ENCODE measurements at places on chromosomes 4 and X.

GRCh38 chrX:82813671-82814078, 694.4 kb upstream of the POU3F4 start:
- no peak for ATAC-seq

DNA sequence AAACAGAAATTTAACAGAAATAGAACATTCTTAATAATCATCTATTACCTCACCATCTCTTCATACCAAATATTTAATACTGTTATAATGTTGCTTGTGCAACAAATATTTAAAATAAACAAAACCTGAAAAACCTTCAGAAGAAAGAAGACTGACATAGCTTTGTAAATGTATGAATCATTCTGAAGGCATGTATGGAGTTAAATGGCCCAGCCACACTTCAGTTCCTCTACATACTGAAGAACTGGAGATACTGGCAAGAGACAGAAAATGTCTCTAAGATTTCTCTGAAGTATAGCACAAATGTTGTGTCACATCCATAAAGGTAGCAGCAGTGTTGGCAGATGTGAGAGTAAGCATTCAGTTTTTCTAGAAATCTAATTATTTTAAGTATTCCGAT, 275.3 kb upstream of the FGF13 start:
- ATAC-seq: no peak

- ATAC-seq: no peak
These were observed 13.8 kb upstream of the ENOX2 start for GRCh38 chrX:130916636-130917422.

DNA sequence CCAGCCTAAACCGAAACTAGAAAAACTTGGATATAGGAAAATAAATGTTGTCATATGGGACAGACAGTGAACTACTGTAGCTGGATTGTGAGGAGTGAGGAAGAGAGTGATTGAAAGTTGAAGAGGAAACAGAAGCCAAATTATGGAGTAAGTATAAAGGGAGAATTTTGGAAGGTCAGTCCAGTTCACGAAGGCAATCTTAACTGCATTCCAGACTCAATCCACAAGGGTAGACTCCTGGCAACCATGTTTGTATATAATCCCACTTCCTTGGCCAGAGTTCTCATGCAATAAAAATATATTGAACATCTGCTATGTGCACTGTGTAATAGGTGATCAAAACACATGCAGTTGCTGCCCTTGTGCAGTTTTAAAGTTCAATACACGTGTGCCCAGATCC, 58.6 kb upstream of the CAMK2D start:
- no peak for ATAC-seq

GRCh38 chr4:119550857-119551532, 77.6 kb downstream of the PDE5A start:
- ATAC-seq: no peak

DNA sequence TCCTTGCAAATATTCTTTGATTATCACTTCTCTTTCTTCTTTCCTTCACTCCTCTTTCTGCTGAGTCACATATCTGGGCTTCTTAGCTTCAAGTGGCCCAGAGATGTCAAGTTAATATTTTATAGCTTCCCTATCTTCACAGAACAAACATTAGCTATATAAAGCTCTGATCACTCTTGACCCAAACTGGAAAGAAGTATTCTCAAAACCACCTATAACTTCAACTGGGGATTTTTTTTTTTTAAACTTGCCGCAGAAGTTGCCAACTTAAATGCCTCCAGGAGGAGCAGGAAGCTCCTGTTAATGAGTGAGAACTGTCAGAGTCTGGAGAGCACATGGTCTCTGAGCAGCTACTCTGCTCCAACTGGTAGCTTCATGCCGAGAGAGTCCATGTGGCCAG, 233.3 kb upstream of the EDNRA start:
- no peak for ATAC-seq

GRCh38 chrX:6134255-6134654, 94.4 kb downstream of the NLGN4X start:
- ATAC-seq: no peak

- ATAC-seq: no peak
These were observed 93.1 kb downstream of the NSUN7 start for GRCh38 chr4:40842725-40843423.

GRCh38 chr4:135015771-135016170, 814.2 kb upstream of the PABPC4L start:
- ATAC-seq: no peak

GRCh38 chr4:99381588-99382175, 29.1 kb upstream of the ADH1C start:
- ATAC-seq: no peak

DNA sequence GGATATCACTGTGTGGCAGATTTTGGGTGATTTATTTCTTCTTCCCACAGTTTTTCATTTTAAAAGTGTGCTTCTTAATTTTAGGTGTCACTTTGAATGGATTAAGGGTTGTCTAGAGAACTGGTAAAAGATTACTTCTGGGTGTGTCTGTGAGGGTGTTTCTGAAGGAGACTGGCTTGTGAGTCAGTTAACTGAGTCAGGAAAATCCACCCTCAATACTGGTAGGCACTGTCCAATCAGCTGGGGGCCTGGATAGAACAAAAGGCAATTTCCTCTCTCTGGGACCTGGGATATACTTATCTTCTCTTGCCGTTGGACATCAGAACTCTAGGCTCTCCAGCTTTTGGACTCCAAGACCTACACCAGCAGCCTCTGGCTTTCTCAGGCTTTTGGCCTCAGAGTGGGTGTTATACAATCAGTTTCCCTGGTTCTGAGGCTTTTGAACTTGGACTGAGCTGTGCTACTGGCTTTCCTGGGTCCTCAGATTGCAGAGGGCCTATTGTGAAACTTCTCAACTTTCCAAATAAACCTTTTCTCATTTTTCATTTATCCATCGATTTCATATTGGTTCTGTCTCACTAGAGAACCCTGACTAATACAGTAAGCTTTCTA, 413.1 kb downstream of the GBA3 start:
- ATAC-seq: no peak

- no peak for ATAC-seq
These were observed 75.3 kb downstream of the METTL14 start for GRCh38 chr4:118760493-118760892.

DNA sequence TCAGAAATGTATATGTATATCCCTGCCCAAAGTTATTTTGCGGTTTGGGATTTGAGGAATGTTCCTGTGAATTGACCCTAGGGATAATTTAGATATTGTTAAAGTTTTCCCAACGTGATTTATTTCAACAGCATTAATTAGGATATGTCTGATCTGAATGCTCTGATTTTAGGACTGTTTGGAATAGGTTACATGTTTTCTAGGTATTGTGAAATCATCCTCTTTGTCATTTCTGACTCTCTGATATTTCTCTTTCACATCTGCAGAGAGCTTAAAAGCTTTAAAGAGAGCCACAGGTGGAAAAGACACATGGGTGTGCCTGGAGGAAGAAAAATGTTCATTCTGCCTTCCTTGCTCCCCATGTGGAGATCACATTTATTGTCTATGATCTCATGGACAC, 5.1 kb downstream of the GPR101 start:
- ATAC-seq: no peak

DNA sequence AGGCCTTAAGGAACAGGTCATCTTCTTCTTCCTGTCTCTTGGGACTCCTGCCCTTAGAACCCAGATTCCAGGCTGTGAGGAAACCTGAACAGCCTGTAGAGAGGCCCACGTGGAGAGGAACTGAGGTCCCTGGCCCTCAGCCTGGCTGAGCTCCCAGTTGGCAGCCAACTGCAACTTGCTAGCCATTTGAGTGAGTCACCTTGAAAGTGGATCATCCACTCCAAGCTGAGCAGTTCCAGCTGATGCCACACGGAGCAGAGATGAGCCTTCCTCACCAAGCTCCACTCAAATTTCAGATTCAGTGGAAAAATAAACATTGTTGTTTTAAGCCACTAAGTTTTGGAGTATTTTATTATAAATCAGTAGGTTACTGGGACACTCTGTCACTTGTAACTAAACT, 392.5 kb downstream of the BCOR start:
- ATAC-seq: no peak

GRCh38 chr4:85398276-85398675, 76.7 kb upstream of the ARHGAP24 start:
- ATAC-seq: no peak

DNA sequence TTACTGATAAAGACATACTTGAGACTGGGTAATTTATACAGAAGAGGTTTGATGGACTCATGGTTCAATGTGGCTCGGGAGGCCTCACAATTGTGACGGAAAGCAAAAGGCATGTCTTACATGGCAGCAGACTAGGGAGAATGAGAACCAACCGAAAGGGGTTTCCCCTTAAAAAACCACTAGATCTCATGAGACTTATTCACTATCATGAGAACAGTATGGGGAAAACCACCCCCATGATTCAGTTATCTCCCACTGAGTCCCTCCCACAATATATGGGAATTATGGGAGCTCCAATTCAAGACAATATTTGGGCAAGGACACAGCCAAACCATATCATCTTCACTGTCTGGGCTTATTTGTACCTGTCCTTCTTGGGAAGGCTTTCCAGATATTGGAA, 22.8 kb upstream of the MUC7 start:
- peak; percentile 75 for ATAC-seq

DNA sequence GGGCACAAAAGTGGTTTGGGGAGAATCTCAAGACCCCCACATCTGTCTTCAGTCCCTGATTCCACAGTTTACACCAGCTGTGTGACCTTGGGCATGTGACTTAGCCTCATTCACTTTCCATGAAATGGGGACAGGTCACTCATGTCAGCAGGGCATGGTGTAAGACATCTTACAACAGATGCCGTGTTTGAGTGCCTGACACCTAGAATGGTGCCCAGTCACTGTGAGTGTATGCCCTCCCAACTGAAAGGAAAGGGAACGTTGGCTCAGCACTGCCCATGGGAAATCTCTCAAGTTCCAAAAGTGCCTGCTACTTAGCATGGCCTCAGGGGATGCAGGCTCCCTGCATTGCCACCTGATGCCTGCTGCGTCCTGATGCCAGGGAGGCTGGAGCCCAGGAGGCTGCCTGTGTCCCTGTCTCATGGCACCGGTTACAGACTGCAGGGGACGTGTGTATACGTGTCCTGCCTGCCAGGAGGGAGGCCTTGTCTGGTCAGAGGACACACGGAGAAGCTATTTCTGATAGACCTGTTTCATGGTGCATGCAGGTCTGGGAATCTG, 32.2 kb downstream of the RNF4 start:
- ATAC-seq: no peak

- ATAC-seq: no peak
These were observed 273.2 kb downstream of the IL15 start for GRCh38 chr4:141909541-141909940.

DNA sequence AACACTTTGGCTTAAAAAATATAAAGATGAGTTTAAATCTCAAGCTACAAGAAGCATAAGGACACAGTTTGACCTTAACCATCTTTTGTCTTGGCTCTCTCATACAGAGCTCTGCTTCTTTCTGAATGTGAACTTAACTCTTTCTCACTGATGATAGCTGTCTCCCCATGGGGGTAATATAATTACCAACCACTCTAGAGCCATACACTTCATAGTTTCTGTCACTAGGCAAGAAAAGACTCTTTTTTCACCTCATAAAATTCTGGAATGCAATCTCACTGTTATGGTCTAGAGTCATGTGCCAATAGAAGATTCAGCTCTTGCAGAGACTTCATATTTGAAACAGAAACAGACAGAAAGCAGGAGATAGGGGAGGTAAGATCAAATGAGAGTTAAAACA, 481.7 kb upstream of the AGA start:
- ATAC-seq: no peak

GRCh38 chrX:132470831-132471230, 18.0 kb downstream of the MBNL3 start:
- no peak for ATAC-seq

GRCh38 chr4:20496068-20496467, 204.2 kb upstream of the PACRGL start:
- no peak for ATAC-seq

- ATAC-seq: no peak
These were observed 237.6 kb downstream of the FSTL5 start for GRCh38 chr4:161926033-161926828.

GRCh38 chrX:39677978-39678791, 419.6 kb downstream of the BCOR start:
- no peak for ATAC-seq

- ATAC-seq: no peak
These were observed 368.0 kb downstream of the FAT4 start for GRCh38 chr4:125682730-125683129.

DNA sequence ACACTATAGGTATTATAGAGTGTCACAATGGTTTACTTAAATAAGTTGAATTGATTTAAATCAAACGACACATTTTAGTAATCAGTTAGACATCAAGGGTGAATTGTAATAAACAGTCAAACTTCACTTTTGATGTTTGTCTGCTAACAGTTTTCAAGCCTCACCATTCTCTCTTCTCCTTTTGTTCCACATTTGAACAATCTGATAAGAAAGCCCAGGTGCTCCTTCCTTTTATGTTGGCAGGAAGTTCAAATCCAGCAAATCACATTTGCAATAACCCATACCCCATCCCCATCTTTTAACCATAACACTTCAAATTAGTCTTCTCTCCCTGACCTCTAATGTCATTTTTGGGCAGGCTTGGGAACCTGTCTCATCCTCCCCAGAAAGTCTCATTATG, 63.4 kb upstream of the GC start:
- ATAC-seq: no peak

- no peak for ATAC-seq
These were observed at the start of gene FGB for GRCh38 chr4:154562697-154563254. TSS of gene FGB (plus strand) at chr4:154563011. CDS start at chr4:154563019, 8 bp downstream.

GRCh38 chr4:33746979-33747378, 2497.3 kb downstream of the ARAP2 start:
- no peak for ATAC-seq

DNA sequence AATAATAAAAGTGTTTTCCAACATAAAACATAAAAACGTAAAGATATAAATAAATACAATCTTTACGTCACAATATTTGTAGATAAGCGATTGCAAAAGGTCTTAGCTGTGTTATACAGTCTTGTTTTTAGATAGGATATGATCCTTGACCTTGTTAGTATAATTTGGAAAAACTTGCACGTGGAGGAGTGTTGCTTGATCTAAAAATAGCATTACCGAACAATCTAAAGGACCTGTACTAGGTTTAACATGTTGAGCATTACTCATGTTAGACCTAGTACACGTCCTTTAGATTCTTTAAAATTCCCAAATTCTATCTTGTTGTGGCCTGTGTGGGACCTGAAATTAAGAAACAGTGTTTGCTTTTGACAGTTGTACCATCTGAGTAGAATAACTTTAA, 1.6 kb downstream of the METAP1 start:
- no peak for ATAC-seq

DNA sequence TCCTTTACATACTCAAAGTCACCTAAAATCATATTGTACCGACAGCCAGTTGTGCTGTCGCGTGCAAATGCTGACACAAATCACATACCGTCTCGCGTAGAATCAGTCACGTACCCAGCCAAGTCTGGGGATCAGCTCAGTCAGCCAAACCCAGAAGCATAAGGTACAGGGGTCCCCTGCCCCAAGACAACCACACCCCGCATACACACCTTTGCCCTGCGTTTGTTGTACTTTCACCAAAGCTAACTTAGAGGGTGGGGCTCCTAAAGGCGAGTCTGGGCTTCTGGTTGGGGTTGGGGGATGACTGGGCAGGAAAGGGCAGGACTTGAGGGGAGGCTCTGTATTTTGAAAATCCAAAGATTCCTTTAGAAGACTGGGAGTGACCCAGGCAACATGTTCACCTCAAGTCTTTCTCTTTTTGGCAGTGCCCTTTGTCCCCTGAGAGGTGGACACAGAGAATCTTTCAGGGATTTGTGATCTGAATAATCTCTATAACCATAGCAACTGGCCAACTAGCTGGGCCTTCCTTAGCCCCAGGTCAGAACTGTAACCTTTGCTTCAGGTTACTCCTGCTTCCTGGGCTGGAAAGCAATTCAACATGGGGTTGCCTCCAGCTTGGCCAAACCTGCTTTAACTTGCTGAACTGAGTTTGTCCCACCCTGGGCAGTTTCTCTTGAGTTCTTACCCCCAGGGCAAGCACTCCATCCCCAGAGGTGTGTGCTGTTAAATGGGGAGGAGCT, 992 bp downstream of the GDPD2 start:
- ATAC-seq: no peak

Measured in activated T-helper 17 cell treated with anti-CD3 and anti-CD28 coated beads, Interleukin-2, amount 50 U/mL, for 72 hours (primary cell).